Effector memory CD4-positive, alpha-beta T cell (primary cell): ENCODE measurements at places on chromosomes 5 and 9.

- no peak for DNase-seq
Observed at GRCh38 chr9:81417941-81418340, 271.4 kb downstream of the TLE1 start.

GRCh38 chr9:105681313-105681712 lies 13.0 kb upstream of the TMEM38B start:
- no peak for DNase-seq

DNA sequence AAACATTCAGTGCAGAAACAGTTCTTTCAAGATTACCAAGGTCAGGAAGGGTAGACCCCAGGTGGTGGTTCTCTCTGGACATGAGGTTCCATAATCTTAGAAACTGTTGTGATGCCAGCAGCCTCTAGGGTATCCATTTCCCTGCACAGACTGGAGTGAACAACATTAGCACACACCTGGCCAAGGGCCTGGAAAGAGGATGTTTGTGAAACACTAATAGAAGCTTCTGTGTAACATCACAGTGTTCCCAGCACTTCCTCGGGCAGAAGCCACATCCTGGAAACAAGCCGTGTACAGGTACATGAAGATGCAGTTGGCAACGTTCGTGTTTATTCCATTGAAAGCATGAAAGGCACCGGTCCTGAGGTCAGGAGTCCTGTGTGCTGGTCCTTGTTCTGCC lies 598.2 kb upstream of the KLF4 start:
- DNase-seq = no peak

DNA sequence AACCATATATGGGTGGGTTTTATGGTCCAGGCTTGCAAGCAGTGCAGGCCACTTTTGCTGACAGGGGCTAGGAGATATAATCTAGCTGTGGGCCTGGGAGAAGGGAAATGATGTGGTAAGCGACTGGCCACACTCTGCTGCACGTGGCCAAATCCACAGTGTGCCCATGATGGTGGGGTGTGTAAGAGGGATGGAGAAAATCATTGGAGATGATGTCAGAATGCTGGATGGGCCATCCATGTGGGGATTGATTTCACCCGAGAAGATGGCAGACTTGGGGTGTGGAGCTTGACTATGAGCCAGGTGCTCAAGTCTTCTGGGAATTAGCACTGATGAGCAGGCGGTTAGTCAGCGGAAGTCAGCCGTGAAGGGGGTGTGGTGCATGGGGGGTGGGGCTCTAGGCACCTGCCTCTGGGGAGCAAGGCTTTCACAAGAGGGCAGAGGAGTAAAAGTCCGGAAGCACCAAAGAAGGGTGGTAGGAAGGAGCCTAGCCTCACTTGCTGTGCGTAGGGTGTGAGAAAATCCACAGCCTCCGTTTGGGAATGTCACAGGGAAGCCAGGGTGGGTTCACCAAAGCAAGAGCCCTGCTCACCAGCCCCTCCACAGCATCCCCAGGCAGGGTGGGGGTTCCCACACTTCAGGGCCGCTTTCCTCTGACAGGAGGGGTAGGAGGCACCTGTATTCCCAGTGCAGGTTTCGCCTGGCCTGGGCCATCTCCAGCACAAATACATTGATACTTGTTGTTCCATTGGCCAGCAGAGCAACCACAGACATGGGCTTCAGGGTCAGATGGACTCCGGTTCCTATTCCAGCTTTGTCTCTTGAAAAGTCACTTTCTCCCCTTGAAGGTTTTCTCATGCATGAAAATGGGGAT lies 44.5 kb upstream of the ANGPTL2 start:
- DNase-seq = no peak

GRCh38 chr9:122031776-122032175 lies 61.3 kb downstream of the TTLL11 start:
- no peak for DNase-seq
